ENCODE measurements at places on chromosomes 1 and 21. TPM values are rescaled to one million over a fixed set of nuclear protein-coding genes. Genes with fewer than 3 reads are reported as not detected.
A peak's percentile ranks its signal among the peaks of the same experiment; 100 is the strongest.

Gene PLPPR5
- 0.49 TPM for polyA plus RNA-seq

Gene ERICH3
- not detected for polyA plus RNA-seq

Gene FAM167B
- 1.6 TPM for polyA plus RNA-seq

Gene NLRP3
- polyA plus RNA-seq = 0.87 TPM

Gene PLEKHN1
- not detected for polyA plus RNA-seq

DNA sequence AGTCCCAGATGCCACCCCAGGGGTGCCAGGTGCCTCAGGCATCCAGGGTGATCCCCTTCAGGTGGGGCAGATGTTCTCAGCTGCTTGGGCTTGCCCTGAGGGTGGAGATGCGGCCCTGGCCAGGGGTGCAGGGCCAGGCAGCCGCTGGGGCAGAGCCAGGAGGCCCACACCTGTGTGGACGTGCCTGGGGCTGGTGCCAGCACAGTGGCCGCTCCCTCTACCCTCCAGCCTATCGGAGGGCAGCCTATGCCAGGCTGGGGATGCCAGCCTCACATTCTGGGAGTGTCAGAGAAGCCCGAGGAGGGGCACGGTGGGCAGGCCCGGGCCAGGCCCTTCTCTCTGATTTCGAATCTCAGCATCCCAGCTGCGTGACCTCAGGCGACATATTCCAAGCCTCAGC lies 96.5 kb upstream of the WNT4 start:
- H3K36me3 ChIP-seq = no peaks in the 10 kb centered on the region
- no peak overlapping the region for H3K4me3 ChIP-seq
- no peak for DNase-seq
- peaks cover 15% of the 10 kb centered on the region for H3K27me3 ChIP-seq

DNA sequence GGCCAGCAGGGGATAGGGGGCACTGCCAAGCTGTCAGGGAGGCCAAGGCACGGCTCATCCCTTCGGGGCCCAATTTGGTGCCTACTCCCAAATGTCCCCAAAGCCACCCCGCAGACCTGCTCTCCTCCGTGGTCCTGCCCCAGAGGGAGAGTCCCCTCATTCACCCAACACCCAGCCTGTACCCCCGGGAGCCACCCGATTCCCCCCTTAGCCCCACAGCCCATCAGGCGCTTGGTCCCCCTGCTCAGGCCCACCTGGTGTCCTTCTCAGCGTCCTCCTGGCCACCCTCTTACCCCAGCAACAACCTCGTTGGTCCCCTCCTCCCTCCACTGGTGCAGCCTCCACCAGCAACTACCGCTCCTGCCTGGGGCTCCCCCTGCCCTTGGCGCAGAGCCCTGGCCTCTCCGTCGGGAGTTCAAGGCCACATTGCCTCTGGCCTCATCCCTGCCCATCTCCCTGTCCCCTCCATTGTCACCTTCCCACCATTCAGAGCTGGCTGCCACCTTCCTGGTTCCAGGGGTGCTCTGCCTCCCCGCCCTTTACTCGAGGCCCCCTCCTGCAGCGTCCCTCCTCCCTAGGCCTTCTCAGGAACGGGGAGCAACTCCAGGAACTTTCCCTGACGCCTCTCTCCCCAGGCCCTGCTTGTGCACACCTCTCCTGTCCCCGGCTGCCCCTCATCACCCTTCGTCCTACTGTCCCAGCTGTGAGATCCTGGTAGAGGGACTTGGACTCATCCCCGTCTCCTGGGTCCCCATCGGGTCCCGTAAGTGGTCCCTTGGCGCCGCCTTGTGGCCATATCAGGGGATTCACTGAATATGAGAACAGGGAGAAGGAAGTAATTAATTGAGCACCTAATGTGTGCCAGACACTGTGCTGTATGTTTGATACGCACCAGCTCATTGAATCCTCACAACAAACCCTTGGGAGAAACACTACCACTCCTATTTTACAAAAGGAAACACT lies 73.9 kb downstream of the RAP1GAP start:
- peaks cover 13% of the 10 kb centered on the region for H3K4me1 ChIP-seq
- no peak overlapping the region for H3K27ac ChIP-seq
- no peak overlapping the region for H3K4me3 ChIP-seq
- no peaks in the 10 kb centered on the region for H3K36me3 ChIP-seq
- no peaks in the 10 kb centered on the region for H3K27me3 ChIP-seq
- DNase-seq = peak; percentile 86

GRCh38 chr1:234621127-234621468 lies 11.1 kb upstream of the IRF2BP2 start:
- no peaks in the 10 kb centered on the region for H3K36me3 ChIP-seq
- peaks cover 34% of the 10 kb centered on the region for H3K4me1 ChIP-seq
- H3K27me3 ChIP-seq = no peaks in the 10 kb centered on the region
- DNase-seq = no peak

DNA sequence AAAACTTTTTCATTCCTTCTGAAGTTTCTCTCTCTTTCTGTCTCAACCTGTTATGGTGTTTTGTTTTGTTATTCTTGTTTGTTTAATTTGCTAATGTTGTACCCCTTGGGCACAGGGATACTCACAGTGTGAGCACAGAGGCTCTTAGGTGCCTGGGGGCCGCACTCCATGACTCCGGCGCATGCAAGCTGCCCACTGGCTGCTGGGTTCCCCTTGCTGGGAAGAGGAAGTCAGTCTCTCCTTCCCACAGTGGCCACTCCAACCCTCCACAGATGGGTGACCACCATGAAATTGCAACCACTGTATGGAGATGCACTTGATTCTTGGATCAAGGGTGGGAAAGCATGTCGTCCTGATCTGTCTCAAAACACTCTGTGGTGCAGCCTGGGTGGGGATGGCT lies 4.6 kb upstream of the CD1A start:
- DNase-seq = no peak
- H3K27me3 ChIP-seq = no peaks in the 10 kb centered on the region
- H3K4me3 ChIP-seq = no peak overlapping the region
- H3K36me3 ChIP-seq = no peaks in the 10 kb centered on the region

GRCh38 chr1:110049801-110050601 lies 15.6 kb downstream of the STRIP1 start:
- DNase-seq = peak; percentile 81
- no peak overlapping the region for H3K4me3 ChIP-seq
- no peaks in the 10 kb centered on the region for H3K27me3 ChIP-seq
- peaks cover 91% of the 10 kb centered on the region for H3K36me3 ChIP-seq

- no peaks in the 10 kb centered on the region for H3K27me3 ChIP-seq
- DNase-seq = no peak
- H3K4me3 ChIP-seq = no peak overlapping the region
- H3K36me3 ChIP-seq = no peaks in the 10 kb centered on the region
Observed at GRCh38 chr1:187236676-187237075, 407.9 kb downstream of the PLA2G4A start.

DNA sequence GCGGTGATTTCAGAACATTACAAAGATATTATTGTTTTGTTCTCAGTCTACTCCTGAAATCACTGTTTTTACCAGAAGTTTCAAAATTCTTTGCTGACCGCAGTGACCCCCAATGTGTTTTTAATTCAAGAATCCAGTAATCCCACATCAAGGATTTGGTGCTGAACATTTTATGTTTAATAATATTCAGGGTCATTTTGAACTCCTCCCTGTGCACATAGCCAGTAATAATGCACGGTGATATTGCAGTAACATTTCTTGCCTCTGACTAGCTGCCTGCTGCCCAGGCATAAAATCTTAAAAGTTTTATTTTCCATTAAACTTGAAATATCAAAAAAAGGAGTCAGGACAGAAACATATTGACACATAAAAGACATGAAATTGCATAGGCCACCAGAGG lies 443.4 kb upstream of the NCAM2 start:
- no peaks in the 10 kb centered on the region for H3K27me3 ChIP-seq
- DNase-seq = no peak
- no peak overlapping the region for H3K27ac ChIP-seq
- no peaks in the 10 kb centered on the region for H3K36me3 ChIP-seq

GRCh38 chr1:209431813-209432442 lies 151.6 kb upstream of the CAMK1G start:
- H3K4me1 ChIP-seq = peaks cover 5% of the 10 kb centered on the region
- H3K27ac ChIP-seq = no peak overlapping the region
- H3K27me3 ChIP-seq = no peaks in the 10 kb centered on the region
- DNase-seq = no peak
- no peak overlapping the region for H3K4me3 ChIP-seq
- no peaks in the 10 kb centered on the region for H3K36me3 ChIP-seq

DNA sequence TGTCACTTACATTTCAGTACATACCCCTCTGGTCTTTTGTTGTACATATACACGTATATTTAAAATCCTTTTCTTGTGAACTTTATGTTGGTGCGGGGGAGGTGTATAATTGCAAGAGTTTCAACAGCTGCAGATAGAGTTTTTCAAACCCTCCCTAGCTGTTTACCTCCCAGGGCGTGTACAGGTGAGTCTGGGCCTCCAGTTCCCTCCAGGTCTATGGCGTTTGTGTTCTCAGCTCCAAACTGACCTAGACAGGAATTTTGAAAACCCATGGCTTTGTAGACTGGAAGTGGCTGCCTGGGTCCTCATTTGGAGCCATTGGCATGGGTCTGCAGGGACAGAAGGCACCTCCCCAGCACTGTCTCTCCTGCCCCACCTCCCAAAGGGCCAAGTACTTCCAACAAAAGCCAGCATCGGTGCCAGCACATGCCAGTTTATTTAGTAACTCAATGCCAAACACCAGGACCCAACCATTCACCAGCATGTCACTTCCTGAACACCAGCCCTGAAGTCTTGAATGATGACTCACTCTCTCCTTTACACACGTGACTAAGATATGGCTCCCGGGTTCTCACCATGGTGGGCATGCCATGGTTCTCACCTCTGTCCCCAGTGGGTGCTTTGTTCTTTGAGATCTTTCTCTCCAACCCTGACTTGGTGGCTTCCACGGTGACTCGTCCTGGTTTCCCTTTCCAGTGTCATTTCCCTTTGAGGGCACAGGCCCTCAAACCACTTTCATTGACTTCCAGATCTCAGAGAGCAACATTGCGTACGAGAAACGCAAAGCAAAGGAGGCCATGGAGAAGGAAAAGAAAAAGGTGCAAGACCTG lies 57.3 kb upstream of the EFHD2 start:
- H3K4me3 ChIP-seq = no peak overlapping the region
- H3K4me1 ChIP-seq = peaks cover 4% of the 10 kb centered on the region
- no peaks in the 10 kb centered on the region for H3K36me3 ChIP-seq
- no peak overlapping the region for H3K27ac ChIP-seq
- no peaks in the 10 kb centered on the region for H3K27me3 ChIP-seq

DNA sequence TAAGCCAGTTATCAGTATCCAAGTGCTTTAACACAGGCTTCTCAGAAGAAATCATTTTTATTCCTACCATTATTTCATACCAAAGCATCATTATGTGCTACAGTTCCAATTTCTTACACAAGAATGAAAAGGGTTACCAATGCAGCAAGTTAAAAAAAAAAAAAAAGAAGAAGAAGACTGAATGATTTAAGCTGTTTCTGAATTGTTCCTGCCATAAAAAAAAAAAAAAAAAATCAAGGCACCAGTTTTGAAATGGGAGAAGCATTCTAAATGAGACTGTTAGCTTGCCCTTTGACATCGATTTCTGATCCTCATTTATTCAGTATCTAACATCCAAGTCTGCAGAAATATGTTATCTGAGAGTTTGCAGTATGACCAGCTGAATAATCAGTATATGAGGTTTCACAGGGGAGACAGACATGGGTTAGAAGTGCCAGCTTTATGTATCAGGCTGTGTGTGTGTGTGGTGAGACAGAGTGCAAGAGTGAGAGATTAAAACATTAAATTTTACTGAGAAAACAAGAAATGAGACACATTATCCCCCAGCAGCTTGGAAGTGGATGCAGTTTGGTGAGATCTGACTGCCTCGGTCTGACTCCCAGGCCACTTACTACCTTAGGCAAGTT lies 105.8 kb downstream of the COLGALT2 start:
- no peak overlapping the region for H3K4me3 ChIP-seq
- no peak overlapping the region for H3K27ac ChIP-seq
- H3K4me1 ChIP-seq = peaks cover 13% of the 10 kb centered on the region
- peaks cover 3% of the 10 kb centered on the region for H3K36me3 ChIP-seq
- DNase-seq = no peak

GRCh38 chr1:175273376-175274031 lies 80.9 kb upstream of the KIAA0040 start:
- no peaks in the 10 kb centered on the region for H3K27me3 ChIP-seq
- H3K4me1 ChIP-seq = no peaks in the 10 kb centered on the region
- no peak overlapping the region for H3K4me3 ChIP-seq
- DNase-seq = no peak

GRCh38 chr1:8016895-8017241 lies 9.2 kb downstream of the ERRFI1 start:
- no peak for DNase-seq
- H3K27ac ChIP-seq = no peak overlapping the region
- H3K4me3 ChIP-seq = no peak overlapping the region
- H3K4me1 ChIP-seq = peaks cover 55% of the 10 kb centered on the region
- no peaks in the 10 kb centered on the region for H3K27me3 ChIP-seq

GRCh38 chr1:67571406-67571805 lies 113.6 kb upstream of the GADD45A start:
- H3K4me3 ChIP-seq = no peak overlapping the region
- no peak for DNase-seq
- H3K4me1 ChIP-seq = peaks cover 12% of the 10 kb centered on the region

DNA sequence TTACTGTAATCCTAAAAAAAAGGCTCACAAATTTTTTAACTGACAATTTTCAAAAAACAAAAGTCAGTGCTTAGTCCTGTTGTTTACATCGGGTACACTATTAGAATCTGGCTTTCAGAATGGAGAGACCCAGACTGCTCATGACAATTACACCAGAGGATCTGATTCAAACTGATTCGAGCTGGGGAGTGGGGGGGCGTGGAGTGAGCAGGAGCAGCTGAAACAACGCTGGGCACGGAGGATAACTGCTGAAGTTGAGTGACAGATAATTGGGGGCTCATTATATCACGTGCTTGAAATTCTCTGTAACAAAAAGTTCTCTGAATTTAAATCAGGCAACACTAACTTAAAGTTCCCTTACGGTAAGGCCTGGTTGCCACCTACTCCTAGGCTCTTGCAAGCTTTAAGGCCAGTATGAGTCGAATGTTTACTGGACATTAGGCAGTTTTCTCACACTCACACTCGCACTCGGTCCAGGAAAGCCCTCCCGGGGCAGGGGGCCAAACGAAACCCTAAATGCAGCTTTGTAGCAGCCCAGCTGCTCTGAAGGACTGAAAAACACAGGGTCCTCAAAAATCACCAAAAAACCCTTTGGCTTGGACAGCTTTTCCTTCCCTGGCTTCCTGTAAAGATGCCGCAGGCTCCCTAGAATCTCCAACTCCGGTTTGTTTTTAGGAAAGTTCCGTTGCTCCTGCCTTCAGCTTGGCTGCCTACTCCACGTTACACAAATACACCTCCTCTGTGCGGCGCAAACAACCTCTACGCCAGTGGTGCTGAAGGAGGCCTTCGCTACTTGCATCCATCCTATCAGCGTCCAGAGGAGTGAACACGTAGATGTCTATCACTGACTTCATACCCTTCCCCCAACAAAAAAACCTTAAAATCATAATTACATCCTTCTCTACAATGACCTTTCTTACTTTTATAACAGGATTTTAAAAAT lies 42.9 kb downstream of the CAPZB start:
- DNase-seq = no peak
- no peaks in the 10 kb centered on the region for H3K27me3 ChIP-seq
- peaks cover 57% of the 10 kb centered on the region for H3K4me1 ChIP-seq
- no peak overlapping the region for H3K27ac ChIP-seq

Data from SK-N-SH (cell line).